Activated CD4-positive, CD25-positive, alpha-beta regulatory T cell treated with anti-CD3 and anti-CD28 coated beads, Interleukin-2, amount 50 U/mL, for 16 hours (primary cell): ENCODE measurements at places on chromosomes 16 and 17.

GRCh38 chr17:73304971-73305812 lies 6.6 kb downstream of the CDC42EP4 start:
- no peak for DNase-seq

- DNase-seq: no peak
Observed at GRCh38 chr16:21953541-21953902, 361 bp downstream of the UQCRC2 start.

- DNase-seq: no peak
Observed at GRCh38 chr17:50280068-50280467, 5.8 kb downstream of the TMEM92 start.

- no peak for DNase-seq
Observed at GRCh38 chr17:60284709-60285108, 107.2 kb downstream of the USP32 start.

DNA sequence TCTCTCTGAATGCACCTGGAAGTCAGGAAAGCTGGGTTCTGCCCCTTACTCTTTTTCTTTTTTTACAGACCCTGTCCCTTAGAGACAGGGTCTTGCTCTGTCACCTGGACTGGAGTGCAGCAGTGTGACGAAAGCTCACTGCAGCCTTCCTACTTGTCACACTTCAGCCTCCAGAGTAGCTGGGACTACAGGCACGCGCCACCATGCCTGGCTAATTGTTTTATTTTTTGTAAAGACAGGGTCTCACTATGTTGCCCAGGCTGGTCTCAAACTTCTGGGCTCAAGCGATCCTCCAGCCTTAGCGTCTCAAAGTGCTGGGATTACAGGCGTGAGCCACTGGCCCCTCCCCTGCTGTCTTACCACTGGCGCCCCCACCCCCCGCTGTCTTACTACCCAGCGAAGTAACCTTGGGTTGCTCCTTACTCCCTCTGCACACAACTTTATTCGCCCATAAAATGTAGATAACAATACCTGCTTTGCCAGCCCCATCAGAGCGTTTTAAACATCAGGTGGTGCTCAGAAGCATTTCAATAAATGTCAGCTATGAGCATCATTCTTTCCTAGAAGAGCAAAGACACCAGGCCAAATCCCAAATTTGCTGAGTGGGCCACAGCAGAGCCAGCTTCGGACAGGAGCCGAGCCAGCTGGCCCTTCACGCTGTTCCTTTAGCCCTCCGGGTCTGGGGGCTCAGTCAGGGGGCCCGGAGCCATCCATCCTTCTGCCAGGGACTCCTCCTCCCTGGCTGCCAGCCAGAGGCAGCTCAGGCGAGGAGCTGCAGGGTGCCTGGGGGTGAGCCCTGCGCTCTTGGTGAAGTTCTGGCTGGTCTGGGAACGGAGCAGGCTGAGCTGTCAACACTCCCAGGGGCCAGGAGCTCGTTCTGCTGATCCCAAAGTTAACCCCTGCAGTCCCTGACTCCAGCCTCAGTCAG lies 24.4 kb downstream of the SRL start:
- no peak for DNase-seq

DNA sequence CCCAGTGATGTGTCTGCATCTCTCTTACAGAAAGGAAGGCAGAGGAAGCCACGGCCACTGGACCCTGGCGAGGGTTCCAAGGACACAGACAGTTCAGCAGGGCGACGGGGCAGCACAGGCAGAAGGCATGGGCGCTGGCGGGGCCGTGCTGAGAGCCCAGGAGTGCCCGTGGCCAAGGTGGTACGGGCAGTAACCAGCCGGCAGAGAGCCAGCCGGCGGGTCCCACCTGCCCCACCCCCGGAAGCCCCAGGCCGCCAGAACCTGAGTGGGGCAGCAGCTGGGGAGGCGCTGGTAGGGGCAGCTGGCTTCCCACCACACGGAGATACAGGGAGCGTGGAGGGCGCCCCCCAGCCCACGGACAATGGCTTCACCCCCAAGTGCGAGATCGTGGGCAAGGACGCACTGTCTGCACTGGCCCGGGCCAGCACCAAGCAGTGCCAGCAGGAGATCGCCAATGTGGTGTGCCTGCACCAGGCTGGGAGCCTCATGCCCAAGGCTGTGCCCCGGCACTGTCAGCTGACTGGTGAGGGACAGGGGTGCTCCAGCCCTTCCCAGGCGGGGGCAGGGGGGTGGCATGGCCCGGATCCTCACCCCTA lies 7.8 kb downstream of the XYLT2 start:
- no peak for DNase-seq

DNA sequence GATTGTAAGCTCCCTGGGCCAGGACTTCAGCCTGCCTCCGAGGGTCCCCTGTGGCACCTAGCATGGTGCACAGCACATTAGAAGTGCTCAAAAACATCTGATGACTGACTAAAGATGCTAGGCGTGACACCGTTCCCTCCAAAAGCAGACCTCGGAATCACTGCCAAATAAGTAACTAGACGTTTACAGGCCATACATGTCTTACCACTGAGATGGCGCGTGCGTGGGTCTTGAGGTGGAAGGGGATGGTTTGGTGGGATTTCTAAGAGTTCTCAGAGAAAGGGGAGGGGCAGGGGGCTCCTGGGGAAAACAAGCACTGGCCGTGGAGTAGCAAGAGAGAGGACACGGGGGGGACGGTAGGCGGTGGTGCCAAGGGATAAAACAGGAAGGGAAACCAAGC lies 12.4 kb downstream of the MPO start:
- no peak for DNase-seq

GRCh38 chr16:31460582-31461002 lies 1.3 kb downstream of the ARMC5 start:
- DNase-seq: no peak

DNA sequence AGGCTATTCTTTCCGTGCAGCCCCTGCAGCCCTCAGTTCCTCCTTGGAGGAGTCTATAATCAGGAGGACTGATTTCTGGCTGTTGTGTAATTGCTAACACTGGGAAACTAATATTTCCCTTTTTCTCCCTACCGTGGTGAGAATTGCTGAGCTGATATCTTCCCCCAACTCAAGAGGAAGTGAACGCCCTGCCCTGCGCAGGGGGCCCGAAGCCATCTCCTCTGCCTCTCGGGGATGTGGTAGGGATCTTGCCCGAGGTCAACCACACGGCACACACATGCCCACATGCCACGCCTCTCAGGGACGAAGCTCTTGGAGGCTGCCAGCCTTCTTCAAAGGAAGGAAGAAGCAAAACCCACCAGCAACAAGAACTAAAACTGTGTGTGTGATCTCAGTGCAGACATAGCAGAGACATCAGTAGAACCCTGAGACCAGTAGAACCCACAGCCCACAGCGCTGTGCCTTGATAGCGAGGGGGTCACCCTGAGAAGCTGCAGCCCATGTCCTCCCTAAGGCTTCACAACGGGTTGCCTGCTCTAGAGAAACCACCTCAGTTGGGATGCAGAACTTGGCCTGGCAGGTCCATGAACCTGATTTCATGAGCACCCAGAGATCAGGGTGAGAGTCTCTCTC lies 8.9 kb upstream of the ULK2 start:
- no peak for DNase-seq

DNA sequence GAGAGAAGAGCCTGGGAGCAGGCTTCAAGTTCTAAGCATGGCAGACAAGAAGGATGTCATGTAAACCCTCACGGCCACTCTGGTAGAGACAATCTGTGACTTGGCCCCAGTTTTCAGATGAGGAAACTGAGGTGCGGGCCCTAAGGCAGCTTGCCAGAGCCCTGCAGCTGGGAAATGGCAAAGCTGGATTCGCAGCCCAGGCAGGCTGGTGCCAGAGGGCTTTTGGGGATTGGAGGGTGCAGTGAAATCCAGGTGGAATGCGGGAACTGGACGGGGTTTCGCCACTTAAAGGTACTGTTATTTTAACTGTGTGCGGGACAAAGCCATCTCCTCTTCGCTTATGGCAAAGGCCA lies 477 bp upstream of the OSGIN1 start:
- DNase-seq: no peak

GRCh38 chr17:7192271-7192937 lies 13.2 kb upstream of the ASGR1 start:
- no peak for DNase-seq

DNA sequence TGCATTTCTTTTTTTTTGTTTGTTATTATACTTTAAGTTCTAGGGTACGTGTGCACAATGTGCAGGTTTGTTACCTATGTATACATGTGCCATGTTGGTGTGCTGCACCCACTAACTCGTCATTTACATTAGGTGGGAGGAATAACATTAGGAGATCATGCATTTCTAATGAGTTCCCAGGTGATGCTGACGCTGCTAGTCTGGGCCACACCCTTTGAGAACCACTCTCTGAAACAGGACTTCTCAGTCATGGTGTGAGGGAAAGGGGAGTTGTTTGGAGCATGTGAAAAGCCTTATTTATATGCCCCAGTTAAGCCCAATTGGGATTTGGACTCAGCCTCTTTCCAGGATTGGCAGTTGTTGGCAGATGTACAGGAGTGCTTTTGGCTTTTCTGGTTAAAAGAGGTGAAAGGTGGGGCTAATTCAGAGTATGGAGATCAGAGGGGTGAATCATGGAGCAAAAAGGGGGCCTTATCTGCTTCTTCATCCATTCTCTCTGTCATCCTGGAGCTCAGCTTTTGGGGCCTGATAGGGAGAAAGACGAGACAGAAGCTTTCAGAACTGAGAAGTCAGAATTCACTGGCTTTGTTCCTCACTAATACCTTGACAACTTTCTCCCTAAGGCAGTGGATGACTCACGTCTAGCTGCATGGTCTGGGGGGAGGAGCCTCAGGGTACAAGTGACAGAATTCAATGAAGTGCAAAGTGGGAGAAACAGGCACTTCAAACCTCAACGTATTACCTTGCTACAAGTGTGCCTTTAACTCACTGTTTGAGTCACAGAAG lies 180.0 kb upstream of the CACNG3 start:
- no peak for DNase-seq

DNA sequence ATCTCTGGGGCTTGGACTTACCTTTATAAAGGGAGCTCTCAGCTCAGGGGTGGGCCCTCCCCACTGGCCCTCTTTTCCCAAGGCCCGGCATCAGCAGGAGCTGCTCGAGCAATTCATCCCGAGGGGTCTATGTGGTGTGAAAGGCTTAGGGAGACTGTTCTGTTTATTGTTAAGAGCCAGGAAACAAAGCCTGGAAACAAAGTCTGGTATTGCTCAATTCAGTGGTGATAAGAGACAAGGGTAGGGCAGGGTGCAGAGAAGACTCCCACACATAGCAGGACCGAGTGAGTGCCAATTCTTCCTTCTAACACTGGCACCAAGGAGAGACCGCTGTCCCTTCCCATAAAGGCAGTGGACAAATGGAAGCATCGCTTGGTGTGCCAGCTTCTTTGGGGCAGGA lies 750.7 kb downstream of the KCNJ18 start:
- DNase-seq: no peak

DNA sequence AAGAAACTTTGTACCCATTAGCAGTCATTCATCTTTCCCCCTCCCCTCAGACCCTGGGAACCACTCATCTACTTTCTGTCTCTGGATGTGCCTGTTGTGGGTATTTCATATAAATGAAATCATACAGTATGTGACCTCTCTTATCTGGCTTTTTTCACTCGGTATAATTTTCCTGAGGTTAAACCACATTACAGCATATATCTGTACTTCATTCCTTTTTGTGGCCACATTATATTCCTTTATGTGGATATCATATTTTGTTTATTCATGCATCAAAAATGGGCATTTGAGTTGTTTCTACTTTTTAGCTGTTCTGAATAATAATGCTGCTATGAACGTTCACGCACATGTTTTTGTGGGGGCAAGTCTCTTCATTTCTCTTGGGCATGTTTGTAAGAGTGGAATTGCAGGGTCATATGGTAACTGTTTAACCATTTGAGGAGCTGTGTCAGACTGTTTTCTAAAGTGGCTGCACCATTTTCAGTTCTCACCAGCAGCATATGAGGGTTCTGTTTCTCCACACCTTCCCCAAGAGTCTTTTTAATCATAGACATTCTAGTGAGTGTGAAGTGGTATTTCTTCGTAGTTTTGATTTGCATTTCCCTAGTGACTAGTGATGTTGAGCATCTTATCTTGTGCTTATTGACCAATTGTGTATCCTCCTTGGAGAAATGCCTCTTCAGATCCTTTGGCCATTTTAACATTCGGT lies 3.8 kb downstream of the SNX29 start:
- no peak for DNase-seq

GRCh38 chr16:87855852-87856715 lies 13.2 kb downstream of the SLC7A5 start:
- DNase-seq: no peak

- no peak for DNase-seq
Observed at GRCh38 chr17:5248821-5249479, 14.3 kb upstream of the SCIMP start.

DNA sequence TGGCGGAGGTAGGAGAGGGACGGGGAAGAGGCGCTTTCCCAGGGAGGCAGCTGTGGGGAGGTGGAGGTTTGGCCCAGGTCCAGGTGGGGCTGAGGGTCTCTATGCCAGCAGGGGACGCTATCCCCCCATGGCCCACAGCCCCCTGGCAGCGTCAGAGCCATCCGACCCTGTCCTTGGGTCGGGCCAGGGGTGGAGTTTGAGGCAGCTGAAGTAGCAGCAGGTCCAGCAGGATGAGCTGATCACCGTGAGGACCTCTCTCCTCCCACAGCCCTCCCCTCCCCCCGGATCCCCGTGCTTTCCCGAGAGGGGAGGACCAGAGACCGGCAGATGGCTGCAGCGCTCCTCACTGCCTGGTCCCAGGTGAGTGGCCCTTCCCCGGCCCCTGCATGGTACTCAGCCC lies 3.2 kb downstream of the ZNF205 start:
- no peak for DNase-seq

GRCh38 chr16:426115-426905 lies 861 bp downstream of the RAB11FIP3 start:
- DNase-seq: no peak

- no peak for DNase-seq
Observed at GRCh38 chr17:7549401-7550055, 670 bp downstream of the TNFSF12 start.

DNA sequence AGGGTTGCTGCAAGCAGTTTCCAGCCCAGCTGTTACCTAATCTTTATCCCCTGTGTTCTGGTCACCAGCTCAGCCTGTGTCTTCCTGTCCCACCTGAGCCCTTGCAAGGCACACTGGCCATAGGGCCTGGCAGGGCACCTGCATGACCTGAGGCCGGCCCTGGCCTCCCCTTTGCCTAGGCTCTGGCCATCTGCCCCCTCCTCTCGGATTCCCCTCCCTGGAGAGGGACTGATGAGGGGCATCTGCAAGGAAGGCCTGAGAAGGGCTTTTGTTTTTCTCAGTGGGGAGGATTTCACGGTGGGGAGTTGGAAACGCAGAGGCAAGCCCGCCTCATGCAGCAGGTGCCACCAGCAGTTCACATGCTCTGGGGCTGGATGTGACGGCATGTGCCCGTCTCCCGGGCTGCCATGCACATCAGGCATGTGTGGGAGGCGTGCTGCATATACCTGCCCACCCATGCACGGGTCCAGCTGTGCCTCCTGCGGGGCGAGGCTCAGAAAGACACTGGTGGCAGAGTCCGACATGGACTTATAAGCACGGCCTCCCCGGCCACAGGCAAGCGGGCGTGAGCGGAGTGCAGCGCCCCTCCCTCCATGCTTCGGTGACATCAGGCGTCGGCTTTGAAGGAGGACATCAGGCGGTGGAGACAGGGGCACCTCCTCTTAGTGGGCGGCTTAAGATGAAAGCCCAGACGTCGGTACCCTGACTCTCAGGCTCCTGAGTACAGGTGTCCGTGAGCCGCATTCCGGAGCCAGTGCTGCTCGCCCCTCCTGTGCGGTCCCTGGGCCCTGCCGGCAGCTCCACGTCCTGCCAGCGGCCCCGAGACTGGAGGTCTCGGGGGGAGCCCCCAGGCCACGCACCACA lies 16.5 kb downstream of the ASPSCR1 start:
- no peak for DNase-seq
